SJCRH30 (cell line): ENCODE measurements at places on chromosomes 12 and 14. TPM values are rescaled to one million over a fixed set of nuclear protein-coding genes. Genes with fewer than 3 reads are reported as not detected.

DNA sequence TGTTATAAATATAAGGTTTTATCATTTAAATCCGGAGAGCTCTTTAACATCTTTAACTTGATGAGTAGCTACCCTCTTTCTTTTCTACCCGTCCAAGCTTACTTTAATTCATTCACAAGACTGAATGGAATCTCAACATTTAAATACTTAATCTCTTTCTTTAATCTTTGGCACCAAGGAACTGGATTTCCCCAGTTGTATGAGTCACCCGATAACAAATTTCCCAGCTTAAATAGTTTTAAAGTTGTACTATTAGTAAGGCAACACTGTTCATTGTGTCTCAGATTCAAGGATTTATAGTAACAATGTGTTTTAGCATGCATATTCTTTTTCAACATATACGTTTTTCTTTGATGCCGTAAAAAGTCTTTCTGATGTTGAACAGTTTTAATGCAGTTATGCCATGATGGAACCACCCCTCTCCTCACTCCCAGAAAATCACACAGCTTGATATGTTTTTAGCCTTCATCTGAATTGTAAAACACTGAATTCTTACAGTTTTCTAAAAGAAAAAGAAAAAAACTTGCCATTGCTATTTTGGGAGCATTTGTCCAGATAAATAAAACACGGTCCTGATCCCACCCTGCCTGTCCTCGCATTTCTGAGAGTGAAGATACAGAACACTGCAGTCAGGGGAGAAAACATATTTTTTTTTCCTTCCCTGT, 16.0 kb upstream of the LRP6 start:
- no peak for DNase-seq

PCED1B gene
- total RNA-seq, result 0.13 TPM in 1 of 2 replicates, not detected in the other

ZDHHC22 gene
- 12.1 and 13.4 TPM in 2 replicates for total RNA-seq

DNA sequence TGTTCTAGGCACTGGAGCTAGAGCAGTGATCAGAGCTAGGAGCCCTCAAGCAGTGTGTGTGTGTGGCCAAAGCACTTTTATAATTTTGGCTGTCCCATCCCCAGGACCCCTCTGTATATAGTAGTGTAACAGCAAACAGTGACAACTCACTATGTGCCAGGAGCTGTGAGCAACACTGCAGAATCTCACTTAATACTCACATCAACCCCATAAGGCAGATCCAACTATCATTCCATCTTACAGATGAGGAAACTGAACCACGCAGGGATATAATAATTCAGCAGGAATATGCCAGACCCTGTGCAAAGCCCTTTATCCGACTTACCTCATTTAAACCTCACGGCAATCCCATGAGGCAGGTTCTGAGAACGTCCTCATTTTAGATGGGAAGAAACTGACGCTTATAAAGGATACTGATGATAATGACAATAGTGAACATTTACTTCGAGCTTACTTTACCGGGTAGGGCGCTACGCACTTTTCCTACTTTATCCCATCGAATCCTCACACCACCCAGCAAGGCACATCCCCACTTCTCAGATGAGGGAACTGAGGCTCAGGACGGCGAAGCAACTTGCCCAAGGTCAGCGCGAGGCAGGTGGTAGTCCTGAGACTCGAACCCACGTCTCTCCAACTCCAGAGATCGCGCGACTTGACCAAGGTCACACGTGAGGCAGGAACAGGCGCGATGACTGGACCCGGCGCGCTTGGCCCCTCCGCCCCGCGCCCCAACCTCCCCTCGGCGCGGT, 687 bp downstream of the RAB35 start:
- peak; percentile 44 for DNase-seq

DNA sequence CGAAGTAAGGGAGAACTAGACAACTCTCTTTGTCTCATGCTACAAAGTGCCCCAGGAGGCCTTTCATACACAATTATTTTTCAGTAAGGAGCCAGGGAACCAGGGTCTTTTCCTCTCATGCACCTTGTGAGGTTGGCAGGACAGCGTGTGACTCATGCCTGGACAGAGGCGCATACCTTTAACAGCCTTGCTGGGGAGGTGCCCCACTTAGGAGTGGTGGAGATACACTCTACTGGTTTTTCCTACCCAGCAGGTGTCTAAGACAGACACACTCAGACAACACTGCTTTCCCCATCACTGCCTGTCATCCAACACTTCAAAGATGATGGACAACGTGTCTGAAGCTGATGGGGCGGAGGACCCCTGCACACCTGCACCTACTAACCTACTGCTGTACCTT, 49.1 kb downstream of the B4GALNT3 start:
- DNase-seq, result no peak

DNA sequence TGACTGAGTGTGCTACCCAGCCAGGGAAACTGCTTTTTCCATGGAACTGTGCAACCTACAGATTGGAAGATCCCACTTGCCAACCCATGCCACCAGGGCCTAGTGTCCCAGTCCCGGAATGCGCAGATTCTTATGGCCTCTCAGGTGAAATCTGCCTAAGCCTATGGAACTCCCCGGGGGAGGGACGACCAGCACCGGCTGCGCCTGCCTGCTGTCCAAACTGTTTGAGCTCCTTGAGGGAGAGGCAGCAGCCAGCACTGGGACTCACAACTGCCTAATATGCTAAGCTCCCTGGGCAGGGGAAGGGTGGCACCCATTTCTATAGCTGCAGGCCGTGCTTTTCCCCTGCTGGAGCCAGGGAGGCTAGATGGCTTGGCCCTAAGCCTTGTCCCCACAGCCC, 92.5 kb upstream of the GZMB start:
- DNase-seq, result no peak

- no peak for DNase-seq
These were observed 40.0 kb downstream of the PEBP1 start for GRCh38 chr12:118175823-118176447.

DNA sequence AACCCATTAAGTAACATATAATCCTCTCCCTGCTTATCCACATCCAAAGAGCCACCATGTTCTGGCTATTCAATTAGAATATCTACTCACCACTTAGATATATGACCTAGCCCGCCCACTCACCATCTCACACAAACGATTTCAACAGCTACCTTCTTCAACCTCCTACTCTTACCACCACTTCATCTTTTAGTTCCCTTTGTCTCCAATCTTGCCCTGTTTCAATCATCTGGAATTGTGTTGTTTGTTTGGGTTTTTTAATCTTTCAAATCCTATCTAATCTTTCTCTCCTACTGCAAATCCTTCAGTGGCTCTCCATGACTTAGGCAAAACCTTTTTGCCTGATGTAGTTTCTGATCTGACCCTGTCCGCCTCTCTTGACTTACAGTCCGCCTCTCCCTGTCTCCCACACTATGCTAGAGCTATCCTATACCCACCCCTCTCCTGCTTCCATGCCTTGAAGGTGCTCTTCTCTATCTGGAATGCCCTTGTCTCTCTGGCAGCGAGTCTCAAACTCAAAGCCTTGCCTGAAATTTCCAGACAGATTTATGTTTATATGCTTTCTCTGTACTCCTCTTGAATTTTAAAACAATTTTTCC, 161.0 kb upstream of the CRY1 start:
- no peak for DNase-seq

GRCh38 chr12:49512546-49512945, 26.3 kb upstream of the KCNH3 start:
- DNase-seq, result no peak

TROAP gene
- 79.4 and 87.0 TPM in 2 replicates for total RNA-seq

GRCh38 chr14:72599579-72600470, 294.1 kb downstream of the DPF3 start:
- DNase-seq, result no peak

DNA sequence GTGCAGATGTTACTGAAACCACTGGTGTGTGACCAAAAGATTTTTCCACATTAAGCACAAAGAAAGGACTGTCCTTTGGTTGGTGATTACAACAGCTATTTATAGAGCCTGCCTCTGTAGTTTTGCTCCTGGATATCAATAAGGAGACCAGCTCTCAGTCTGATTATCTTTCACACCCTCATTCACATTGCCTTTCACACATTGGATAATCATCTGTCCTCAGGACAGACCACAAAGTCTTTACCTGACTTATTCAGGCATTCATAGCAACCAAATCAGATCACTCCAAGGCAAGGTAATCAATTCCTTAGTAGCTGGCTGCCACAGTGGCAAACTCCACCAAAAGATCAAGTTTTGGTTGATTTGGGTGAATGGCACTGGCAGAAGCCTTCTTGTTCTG, 59.6 kb upstream of the CPSF6 start:
- DNase-seq, result no peak

IL22 gene
- not detected in 2 replicates for total RNA-seq

GRCh38 chr12:57545809-57546437, 1.1 kb downstream of the DCTN2 start:
- no peak for DNase-seq

TMX1 gene
- 42.8 and 47.7 TPM in 2 replicates for total RNA-seq

LRTM2 gene
- total RNA-seq, result not detected in 2 replicates

KIF26A gene
- total RNA-seq, result 68.2 and 72.1 TPM in 2 replicates

- DNase-seq, result no peak
These were observed 18.3 kb downstream of the TTC7B start for GRCh38 chr14:90797919-90798318.

DNA sequence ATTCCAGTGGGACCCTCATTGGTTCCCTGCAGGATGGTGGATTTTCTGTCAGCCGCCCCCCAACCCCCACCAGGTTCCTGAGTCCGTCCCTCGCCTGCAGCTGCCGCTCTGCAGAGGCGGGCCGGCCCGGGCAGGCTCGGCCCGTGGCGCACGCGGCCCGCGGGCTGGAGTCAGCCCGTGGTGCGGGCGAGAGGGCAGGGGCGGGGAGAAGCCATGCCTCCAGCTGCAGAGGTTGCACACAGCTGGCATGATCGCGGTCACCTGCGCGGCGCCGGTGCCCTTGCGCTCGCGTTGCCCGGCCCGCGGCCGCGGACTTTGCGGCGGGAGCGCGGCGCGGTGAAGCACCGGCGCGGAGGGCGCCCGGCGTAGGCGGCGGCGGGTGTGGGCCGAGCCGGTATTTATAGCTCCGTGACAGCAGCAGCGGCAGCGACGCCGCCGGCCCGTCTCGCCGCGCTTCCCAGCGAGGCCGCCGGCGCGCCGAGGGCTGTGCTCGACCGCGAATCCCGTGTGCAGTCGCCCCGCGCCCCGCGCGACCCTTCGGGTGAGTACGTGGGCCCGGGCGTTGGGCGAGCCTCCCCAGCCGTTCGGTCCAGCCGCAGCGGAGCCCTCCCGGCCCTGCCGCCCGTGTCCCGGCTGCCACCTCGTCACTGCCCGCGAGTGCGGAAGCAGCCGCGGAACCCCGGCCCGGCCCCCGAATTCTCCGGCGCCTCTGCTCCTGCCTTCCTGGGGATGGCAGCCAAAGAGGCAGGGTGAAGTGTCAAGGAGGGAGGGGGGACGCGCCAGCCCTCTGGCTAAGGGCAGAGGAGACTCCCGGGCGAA, at the start of gene TMEM117:
Gene TMEM117, plus strand, starts transcription at position 426 of the 819 bp plus-strand sequence.
- peak; percentile 82 for DNase-seq

DNA sequence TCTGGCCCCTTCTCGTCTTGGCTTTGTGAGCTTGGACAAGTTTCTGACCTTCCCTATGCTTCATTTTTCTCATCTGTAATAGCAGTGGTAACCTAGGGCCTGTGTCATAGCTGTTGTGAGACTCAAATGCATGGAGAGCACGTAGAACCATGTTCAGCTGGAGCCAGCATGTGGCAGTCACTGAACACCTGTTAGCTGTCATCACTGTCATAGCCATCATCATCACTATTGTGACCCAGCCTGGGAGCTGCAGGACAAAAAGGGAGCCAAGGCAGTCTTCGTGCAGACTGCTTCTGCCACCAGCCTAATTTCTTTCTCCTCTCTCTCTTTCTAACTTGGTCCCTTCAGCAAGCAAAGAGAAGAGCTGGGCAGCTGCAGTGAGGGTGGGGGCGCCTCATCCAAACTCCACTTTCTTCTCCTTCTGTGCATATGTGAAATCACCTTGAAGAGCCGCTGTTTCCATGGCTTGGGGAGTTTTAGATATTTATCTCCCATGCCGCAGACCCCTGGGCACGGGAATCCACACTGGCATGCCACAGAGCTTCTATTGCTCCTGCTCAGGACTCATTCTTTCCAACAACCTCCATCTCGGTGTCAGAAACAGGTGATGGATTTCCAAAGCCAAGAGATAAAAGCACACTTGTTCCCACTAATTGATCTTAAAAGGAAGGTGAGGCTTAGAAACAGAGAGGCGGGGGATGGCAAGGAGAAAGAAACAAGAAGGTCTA, 87.0 kb downstream of the SRRM4 start:
- peak; percentile 48 for DNase-seq

RNF212B gene
- not detected in 2 replicates for total RNA-seq

KRT71 gene
- not detected in 2 replicates for total RNA-seq

PLCZ1 gene
- total RNA-seq, result not detected in 2 replicates

KLRK1 gene
- total RNA-seq, result not detected in 2 replicates

KRT2 gene
- not detected in 2 replicates for total RNA-seq

CMTM5 gene
- 0.32 and 0.46 TPM in 2 replicates for total RNA-seq

DNA sequence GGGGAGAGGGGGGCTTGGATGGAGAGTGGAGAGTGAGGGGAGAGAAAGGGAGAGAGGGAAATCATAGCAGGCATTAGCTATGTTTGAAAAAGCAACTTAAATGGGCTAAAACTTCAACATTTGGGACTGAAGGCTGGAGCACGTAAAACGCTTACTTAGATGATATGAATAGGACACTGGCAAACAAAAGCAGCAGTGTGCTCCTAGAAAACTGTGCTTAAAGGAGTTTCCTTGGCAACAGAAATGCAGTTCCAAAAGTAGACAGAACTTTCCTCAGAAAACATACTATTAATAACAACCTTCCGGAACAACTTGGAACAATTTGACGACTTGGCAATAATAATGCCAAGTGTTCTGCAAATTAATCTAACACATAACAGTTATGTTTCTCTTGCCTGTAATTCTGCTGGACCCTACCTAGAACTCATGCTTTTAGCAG, 235.5 kb upstream of the NPAS3 start:
- DNase-seq, result no peak

DNA sequence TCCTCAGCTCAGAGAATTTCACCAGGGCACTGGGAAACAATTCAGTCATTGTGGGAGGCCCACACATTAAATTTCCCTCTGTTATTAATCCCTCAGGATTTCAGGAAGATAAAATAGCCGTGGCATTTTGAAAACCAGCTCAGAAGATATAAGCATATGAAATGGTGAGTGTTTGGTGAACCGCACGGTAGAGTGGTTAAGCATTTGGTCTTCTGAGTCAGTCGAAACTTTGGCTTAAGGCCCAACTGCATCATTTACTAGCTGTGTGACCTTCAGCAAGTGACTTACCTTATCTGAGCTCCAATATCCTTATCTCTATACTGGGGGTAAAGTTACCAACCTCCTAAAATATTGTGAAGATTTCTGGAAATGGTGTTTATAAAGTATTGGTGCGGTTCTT, 5.2 kb upstream of the VRK1 start:
- DNase-seq, result no peak

GRCh38 chr12:105764216-105764835, 374.4 kb downstream of the NUAK1 start:
- peak; percentile 7 for DNase-seq

DNA sequence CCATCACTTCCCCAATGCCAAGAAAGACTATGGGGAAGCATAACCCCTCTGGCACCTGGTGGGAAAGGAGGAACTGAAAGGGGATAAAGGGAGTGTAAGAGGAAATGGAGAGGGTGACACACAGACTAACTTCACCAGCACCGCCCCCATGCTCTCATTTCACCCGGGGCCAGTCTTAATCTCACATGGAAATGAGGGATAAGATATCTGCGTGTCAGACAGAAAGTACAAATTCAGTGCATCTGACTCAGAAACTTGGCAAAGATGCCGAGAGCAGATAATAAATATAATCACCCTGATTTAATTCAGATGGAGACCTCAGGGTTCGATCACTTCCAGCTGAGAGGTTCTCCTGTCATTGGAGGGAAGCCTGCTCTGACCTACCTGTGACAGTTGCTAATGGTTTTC, 191.6 kb downstream of the DUSP6 start:
- DNase-seq, result peak; percentile 53
